AG04449 (cell line): ENCODE measurements at places on chromosomes 6 and 20.

DNA sequence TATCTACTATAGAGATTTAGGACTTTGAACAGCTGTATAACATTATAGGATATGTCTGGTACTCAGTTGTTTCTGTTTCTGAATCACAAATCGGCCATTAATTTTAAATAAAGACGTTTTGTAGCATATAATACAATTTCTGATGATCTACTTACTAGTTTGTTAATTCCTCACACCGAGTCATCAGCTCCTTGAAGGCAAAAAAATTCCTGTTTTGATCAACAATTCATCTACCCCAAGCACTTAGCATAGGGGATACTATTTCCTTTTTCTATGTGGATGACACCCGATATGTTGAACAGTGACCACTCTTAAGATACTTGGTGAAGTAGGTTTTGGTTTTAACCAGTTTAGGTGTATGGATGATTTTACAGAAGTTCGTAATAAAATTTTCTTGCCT lies 107.3 kb downstream of the NCOA3 start:
- DNase-seq = no peak

GRCh38 chr20:45322952-45323383 lies 14.9 kb upstream of the MATN4 start:
- no peak for DNase-seq

DNA sequence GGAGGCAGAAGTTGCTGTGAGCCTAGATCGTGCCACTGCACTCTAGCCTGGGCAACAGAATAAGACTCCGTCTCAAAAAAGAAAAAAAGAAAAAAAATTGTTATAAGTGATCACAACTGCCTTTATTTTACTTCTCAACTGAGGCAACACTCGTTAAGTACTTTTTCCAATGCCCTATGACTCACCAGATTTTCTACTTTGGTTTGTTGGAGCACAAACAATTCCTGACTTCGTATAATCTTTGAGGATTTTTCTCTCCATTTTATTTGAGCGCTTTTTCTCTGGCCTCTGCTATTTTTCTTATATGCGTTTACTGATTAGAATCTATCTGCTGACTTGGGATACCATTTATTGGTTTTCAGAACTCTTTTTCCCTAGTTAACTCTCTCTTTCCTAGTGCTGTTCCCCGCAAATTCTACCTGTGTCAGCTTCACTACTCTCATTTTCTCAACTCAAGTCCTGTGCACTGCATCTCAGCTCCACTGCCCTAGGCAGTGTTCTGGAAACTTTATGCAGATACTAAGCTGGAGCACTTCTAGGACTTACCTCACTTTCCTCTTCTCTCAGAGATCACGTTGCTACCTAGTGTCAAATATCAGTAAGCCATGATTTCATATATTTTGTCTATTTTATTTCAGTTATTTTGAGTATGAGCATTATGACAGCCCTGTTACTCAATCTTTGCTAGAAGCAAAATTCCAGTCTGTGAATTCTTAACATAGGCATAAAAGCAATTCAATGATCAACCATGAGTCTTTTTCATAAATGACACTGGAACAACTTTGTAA lies 1120.1 kb upstream of the CITED2 start:
- DNase-seq = no peak

DNA sequence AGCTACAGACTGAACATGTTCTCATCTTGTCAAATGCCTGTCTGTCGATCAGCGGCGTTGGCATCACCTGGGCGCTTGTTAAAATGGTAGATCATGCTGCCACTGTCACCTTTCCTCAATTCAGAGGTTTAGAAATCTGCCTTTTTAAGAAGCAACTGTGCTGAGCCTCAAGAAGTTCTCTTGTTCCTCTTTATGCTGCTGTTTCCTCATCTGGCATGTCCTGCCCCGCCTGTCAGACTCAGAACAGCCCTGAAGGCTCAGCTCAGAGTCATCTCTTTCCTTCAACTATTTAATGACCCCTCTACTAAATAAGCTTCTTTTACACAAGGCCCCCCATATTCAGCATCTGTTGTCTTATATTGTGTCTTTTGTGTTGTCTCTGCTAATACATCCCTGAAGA lies 368.2 kb downstream of the EPM2A start:
- no peak for DNase-seq

DNA sequence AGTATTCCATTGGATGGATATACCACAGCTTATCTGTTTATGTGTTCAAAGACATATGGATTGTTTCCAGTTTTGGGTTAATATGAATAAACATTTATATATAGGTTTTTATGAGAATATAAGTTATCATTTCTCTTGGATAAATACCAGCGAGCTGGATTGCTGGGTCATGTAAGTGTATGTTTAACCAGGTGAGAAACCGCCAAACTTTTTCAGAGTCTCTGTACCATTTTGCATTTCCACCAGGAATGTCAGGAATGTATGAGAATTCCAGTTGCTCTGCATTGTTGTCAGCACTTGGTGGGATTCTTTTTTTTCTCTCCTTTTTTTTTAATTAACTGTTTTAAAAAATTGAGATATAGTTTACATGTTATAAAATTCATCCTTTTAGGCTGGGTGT lies 52.1 kb downstream of the PHF20 start:
- no peak for DNase-seq

DNA sequence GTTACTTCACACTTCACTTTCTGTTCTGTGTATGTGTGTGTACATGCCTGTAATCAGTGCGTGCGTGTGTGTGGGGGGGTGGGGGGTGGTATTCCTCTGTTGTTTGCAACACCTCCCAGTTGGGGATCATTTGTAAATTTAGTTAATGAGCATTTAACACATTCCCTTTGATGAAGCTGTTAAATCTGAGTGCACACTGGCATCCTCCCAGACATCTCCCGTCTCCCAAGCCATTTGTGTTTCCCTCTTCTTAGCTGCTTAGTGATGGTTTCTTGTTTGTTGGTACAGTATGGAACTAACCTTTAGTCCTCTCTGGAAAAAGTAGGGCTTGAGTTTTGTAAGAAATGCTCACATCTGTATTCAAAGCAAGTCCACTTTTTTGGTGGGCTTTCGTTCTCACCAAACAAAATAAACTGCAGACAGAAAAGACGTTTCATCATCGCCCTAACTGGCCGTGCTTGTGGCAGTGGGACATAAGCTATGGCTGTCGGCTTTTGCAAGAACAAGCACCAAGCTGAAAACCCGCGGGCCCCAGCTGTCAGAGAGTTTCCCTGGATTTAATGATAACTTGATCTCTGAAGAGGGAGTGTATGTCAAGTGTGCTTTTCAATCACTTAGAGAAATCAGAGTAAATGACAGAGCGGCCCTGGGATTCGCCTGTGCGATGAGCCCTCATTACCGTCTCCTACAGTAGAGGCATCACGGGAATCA lies 54.9 kb upstream of the SASH1 start:
- DNase-seq = no peak

GRCh38 chr6:22081709-22082108 lies 215.1 kb downstream of the PRL start:
- no peak for DNase-seq

- DNase-seq = no peak
Measured at GRCh38 chr6:16752206-16752866, 8.9 kb downstream of the ATXN1 start.

DNA sequence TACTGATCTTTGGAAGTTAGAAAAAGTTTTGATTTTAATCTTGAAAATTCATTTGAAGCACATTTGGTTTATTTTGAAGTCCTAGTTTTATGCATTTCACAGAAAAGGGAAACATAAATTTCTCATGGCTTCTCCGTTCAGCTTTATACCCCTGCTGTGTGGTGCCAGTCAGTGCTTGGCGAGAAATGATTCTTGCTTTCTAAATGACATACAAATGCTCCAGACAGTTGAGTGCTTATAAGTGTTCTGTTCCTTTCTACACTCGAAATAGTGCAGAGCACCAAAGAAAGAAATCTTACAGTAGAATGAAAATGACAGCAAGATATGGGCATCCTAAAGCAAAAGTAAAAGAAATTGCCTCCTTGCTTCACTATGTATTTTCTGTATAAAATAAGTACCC lies 9.0 kb upstream of the ZNF292 start:
- no peak for DNase-seq

DNA sequence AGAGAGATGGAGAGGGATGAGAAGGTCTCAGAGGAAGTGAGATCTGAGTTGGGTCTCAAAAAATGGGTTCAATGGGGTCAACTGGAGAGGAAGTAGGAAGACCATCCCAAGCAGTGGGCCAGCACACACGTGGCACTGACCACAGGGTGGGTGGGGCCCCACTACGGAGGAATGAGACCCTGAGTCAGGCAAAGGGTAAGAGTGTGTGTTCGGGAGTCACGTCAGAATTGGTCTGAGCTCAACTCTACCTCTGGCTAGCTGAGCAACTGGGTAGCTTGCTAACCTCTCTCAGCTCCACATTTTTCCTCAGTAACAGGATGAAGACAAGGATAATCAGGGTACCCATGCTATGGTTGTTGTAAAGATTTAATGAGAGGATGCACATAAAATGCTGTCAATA lies 79.0 kb downstream of the TRERF1 start:
- DNase-seq = no peak

GRCh38 chr6:156599366-156599765 lies 177.8 kb upstream of the ARID1B start:
- DNase-seq = no peak

GRCh38 chr6:44261581-44261980 lies 3.8 kb downstream of the NFKBIE start:
- DNase-seq = no peak

DNA sequence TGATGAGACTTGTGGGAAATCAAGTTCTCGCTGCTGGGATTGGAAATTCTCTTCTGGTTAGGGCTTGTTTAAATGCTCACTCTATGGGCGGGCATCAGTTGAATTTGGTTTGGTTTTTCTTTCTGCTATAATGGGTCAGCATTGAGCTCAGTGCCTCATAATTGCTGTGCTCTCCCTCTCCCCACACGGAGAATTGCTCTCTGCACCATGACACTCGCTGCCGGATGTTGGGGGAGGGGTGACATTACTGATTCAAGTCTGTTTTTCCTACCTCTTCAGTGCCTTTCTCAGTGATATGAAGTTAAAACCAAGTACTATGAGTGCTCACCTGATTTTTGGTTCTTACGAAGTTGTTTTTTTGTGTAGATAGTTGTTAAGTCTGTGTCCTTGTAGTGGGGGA lies 599.6 kb downstream of the EPM2A start:
- DNase-seq = no peak

GRCh38 chr20:50762045-50762422 lies 30.7 kb downstream of the PARD6B start:
- no peak for DNase-seq

DNA sequence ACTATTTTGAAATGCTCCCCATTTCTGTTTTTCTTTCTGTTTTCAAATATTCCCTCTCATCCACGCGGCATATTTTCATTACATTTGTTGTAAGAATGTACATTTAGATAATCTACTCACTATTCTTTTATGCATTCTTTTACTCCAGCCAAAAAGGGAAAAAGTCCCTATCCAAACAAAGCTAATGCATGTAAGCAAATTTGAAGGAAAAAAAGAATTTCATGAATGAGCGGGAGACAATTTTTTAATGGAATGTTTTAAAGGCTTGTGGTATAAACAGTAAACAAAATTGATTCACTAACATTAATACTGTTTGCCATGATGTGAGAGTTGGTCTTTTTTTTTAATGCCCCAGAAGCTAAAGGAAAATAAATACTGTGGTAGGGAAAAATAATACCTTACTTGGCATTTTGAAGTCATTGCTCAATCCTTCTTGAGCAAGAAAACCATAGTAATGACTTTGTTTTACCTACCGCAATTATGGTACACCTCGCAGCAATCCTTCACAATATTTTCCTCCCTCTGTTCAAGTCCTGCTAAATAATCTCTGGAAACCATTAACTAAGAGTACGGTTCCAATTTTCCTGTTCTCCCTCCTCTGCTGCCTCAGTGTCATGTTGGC lies 79.0 kb downstream of the BACH2 start:
- DNase-seq = peak; percentile 16

DNA sequence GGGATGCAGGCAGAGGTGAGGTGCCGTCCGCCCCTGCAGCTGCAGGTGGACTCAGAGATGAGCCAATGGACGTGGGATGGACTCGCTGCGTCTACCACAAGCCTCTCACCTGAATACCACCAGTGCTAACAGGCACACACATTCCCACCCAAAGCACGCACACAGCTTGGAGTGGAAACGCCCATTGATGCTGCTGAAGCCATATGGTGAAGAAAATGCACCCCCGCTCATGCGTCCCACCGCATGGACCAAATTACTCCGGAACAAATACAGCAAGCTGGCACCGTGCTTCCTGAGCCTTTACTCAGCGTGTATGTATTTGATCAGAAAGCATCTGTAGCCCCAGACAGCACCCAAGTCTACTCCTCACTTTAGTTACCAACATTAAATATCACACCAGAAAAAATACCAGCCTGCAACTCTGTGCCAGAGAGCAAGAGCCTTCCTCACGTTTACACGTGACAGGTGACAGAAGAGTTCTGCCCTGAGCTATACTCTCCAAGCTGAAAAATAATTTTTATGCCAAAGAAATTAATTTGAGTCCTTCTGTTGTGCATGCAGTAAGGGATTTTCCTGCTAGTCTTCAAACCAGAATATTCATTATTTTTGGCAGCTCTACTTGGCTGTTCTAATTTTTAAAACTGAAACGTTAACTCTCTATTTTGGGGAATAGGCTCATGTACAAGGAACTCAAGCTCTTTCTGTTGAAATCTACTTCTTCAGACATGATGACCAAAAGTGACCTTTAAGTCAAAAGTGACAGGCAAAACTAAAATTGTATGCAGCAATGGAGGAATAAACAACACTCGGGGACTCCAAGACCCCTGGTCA lies 58.2 kb upstream of the SYNDIG1 start:
- no peak for DNase-seq

GRCh38 chr20:9627219-9627618 lies 112.8 kb downstream of the LAMP5 start:
- DNase-seq = no peak

GRCh38 chr20:54047720-54048119 lies 22.7 kb downstream of the BCAS1 start:
- no peak for DNase-seq

DNA sequence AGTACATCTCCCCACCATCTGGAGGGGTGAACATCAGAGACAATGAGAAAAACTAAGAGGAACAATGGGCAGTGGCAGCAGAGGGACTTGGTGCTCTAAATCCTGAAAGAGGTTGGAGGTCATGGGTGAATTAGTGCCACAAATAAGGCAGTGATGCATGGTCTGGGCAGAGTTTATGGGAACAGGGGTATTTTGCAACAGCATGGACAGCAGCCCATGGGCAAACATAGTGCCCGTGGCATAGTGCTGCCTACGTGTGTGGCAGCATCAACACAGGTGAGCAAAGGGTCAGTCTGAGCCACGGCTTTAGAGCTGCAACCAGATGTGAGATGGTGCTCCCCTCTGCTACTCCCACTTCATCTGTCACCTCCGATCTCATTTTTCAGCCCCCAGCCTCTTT lies 459.1 kb upstream of the CITED2 start:
- no peak for DNase-seq
